HFFc6 (cell line): ENCODE measurements at places on chromosomes 7 and 10. TPM values are rescaled to one million over a fixed set of nuclear protein-coding genes. Genes with fewer than 3 reads are reported as not detected.

The OR2A25 gene
- not detected in 3 replicates for total RNA-seq

The MKI67 gene
- total RNA-seq: 42.9 to 77.0 TPM (median 63.9 TPM) in 3 replicates

DNA sequence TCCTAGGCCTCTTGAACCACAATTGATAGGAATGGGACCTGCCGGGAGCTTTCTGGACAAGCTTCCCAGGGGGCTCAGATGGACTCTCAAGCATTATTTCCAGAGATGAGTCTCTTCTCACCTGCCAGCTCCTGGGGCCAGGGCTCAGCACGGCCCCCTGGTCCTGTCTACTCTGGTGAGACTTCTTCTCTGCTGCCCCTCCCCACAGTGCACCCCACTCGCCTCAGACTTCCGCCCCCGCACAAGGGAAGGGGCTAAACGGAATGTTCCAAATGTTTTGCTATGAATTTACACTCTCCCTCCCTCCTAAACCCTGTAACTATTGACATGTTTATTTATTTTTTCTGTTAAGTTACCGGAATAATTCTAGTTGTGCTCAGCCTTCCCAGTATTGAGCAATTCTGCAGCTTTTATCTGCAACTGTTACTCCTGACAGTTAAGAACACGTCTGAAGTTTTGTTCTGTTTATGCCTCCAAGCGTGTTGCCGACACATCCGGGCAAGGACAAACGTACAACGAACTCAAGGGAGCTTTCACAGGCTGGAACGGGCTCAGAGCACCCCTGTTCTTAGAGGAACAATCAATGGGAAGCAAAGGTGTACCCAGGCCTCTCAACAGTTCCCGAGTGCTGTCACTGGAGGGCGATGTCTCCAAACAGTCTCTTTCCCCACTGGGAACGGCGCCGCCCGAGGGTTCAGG is 55.2 kb downstream of the FHIP2A start:
- DNase-seq: peak; percentile 52

DNA sequence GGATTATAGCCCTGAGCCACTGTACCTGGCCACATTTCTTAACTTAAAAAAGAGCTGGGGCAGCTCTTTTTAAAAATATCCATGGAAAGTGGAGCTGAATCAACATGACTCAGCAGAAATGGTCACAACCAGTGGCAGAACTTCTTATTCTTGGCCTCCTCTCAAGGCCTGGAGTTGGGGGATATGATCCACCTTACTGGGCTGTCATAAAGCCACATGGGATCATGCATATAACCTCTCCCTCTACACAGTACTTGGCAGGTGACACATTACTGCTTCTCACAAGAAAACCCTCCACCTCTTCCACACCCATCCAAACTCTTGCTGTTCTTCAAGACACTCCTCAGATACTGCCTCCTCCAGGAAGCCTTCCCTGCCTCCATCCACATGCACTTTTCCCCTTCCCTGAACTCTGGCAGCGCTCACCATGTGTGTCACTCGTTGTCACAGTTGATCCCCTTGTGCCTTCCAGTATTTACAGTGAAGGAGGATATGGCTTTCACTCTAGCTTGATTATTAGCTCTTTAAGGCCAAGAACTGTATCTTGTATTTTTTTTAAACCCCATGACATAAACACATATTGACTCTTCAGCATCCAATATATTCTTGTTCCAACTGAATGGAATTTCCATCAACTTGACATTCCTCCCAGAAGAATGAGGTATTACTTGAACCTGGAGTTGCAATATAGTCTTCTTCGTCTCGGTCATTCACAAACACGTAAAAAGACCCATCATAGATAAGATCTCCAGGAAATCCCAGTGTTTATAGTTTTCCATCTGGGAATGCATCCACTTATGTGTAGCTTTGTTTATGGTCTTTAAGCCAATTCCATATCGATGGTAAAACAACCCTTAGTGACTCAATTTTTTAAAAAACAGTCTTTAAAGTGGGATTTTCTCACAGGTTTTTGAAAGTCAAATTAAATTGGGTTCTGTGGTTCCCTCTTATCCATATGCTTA is 85.5 kb downstream of the TBXAS1 start:
- DNase-seq: peak; percentile 27

The AGR3 gene
- total RNA-seq: not detected in 3 replicates

The LOXL4 gene
- total RNA-seq: 28.0 to 57.4 TPM (median 52.1 TPM) in 3 replicates
